Pulmonary artery endothelial cell (primary cell): ENCODE measurements at places on chromosomes 3 and 15.

DNA sequence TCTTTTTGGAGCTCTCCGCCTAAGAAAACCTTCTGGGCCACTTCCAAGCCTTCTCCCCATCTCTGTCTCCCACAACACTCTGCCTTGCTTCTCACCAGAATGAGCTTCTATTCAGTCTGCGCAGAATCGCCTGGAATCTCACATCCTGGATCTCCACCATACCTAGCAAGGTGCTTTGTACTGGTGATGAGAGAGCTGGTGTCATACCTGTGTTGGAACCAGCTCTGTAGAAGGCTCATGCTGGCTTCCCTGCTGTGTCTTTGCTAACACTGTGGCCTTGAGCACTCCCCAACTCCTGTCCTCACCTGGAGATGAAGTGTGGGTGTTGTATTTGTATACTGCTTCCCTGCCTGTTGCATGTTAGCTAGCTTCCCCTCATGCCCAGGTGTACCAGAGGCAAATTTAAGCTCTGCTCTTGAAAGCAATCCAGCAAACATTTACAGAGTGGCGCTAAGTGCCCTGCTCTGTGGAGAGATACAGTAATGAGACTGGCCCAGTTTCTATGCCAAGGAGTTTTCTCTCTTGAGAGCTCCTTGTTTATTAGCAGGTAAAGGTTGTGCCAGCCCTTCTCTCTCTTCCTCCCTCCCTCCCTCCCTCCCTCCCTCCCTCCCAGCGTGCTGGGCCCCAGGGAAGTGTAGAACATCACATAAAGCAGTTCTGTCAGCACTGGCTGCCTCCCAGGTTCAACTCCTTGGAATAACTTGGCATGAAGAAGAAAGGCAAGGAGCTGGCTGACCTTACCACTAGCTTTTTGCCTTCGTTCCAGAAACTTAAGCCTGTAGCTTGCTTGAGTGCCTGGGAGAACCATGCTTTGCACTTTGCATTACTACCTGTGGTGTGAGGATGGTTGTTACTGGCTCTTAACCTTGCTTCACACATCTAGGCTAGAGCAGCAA is 54.9 kb downstream of the TRIM71 start:
- DNase-seq: no peak

GRCh38 chr3:21697707-21698106 is 53.3 kb downstream of the ZNF385D start:
- DNase-seq: no peak

DNA sequence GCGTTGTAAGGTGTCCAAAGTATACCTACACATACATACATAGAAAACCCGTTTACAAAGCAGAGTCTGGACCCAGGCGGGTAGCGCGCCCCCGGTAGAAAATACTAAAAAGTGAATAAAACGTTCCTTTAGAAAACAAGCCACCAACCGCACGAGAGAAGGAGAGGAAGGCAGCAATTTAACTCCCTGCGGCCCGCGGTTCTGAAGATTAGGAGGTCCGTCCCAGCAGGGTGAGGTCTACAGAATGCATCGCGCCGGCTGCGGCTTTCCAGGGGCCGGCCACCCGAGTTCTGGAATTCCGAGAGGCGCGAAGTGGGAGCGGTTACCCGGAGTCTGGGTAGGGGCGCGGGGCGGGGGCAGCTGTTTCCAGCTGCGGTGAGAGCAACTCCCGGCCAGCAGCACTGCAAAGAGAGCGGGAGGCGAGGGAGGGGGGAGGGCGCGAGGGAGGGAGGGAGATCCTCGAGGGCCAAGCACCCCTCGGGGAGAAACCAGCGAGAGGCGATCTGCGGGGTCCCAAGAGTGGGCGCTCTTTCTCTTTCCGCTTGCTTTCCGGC is 318.6 kb downstream of the FGF12 start:
- DNase-seq: no peak

DNA sequence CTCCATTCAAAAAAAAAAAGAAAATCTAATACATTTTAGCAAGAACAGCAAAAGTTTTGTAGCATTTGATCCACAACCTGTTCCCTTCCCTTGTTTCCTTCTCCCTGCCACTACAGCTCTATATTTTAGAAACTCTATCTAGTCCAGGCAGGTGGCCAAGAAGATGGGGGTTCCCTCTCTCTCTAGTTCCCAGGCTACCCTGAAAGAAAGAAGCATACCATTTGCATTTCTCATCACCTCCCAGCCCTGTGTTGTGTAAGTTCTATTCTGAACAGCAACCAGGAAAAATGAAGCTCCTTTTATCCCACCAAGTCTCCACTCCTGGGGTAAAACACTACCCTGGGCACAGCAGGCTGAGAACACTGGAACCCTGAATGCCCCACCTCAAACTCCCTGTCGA is 100.0 kb downstream of the PCCB start:
- DNase-seq: no peak

- no peak for DNase-seq
Observed at GRCh38 chr3:94024385-94024784, 4.0 kb downstream of the STX19 start.

GRCh38 chr3:177733233-177733632 is 536.0 kb upstream of the TBL1XR1 start:
- DNase-seq: no peak

DNA sequence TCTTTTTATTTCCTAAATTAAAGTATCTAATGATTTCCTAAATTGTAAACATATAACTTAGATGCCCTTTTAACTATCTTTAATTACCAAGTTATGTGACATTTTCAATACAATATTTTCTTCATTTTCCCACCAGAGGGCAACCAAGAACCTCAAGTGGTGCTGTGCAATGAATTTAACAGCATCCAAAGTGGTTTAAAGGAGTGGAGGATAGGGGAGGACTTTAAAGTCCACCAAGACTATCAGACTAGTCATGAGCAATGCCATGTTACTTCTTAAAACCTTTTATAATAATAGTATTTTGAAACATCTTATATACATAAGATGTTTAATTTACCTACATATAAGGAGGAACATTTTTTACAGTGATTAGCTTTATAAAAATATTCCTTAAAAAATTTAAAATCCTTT is 74.4 kb downstream of the DLG1 start:
- peak; percentile 7 for DNase-seq
